NCI-H1105 treated with DMSO at 0.1 percent for 48 hours (cell line): ENCODE measurements at places on chromosomes 12 and 14.

GRCh38 chr14:34350903-34351302 lies 111.1 kb downstream of the SPTSSA start:
- DNase-seq, result no peak

GRCh38 chr12:6337958-6338433 lies 3.9 kb downstream of the TNFRSF1A start:
- no peak for DNase-seq

DNA sequence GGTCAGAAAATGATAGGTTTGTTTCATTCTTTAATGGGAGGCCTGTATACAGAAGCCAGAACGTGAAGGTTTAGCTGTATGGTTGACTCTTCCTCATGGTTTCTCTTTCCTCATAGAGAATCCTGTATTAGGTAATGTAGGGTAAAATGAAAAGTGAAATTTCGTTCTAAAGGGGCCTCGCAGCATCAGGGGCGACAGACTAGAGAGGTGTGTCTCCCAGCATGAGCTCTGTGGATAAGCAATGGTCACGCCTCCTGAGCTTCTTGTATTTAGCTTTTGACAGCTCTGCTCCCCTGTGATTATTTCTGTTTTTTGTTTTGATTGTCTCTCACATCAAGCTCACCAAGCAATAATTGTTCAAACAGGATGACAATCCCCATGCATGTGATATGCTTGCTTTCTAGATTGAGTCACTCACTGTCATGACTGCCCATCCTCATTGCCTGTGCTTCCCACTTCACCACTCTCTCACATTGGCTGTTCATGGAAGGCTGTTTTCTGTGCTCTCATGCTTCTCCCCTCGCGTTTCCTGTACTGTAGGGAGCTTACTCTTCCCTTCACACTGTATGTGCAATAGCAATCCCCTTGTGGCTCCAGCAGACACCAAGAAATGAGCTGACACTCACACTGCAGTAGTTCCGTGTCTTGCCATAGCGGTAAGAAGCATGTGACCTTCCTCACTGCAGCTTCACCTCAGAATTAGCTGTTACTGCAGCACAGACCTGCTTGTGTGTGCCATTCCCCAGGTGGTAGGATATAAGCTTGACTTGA lies 44.0 kb downstream of the RAD52 start:
- DNase-seq, result no peak

DNA sequence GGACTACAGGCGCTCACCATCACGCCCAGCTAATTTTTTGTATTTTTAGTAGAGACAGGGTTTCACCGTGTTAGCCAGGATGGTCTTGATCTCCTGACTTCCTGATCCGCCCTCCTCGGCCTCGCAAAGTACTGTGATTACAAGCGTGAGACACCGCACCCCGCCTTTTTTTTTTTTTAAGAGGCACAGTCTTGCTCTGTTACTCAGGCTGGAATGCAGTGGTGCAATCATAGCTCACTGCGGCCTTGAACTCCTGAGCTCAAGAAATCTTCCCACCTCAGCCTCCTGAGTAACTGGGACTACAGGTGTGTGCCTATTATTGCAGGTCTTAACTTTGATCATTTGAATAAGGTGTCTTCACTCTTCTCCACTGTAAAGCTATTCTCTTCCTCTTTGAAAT lies 5.3 kb upstream of the GLTP start:
- no peak for DNase-seq

DNA sequence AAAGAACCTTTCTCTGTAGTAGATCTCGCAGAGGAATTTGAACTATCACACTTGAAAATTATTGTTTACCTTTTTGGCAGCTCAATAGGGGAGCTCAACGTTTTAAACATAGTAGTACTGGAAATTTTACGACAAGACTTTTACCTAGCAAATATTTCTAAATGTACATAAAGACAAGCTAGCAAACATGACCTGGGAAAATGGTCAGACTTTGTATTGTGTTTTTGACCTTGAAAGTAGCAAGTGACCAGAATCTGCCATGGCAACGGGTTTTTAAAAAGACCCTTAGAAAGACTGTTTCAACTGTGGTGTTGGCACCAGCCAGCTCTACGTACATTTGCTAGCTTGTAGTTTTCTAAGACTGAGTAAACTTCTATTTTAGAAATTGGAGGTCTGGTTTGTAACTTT lies 20.2 kb upstream of the A2M start:
- DNase-seq, result no peak

DNA sequence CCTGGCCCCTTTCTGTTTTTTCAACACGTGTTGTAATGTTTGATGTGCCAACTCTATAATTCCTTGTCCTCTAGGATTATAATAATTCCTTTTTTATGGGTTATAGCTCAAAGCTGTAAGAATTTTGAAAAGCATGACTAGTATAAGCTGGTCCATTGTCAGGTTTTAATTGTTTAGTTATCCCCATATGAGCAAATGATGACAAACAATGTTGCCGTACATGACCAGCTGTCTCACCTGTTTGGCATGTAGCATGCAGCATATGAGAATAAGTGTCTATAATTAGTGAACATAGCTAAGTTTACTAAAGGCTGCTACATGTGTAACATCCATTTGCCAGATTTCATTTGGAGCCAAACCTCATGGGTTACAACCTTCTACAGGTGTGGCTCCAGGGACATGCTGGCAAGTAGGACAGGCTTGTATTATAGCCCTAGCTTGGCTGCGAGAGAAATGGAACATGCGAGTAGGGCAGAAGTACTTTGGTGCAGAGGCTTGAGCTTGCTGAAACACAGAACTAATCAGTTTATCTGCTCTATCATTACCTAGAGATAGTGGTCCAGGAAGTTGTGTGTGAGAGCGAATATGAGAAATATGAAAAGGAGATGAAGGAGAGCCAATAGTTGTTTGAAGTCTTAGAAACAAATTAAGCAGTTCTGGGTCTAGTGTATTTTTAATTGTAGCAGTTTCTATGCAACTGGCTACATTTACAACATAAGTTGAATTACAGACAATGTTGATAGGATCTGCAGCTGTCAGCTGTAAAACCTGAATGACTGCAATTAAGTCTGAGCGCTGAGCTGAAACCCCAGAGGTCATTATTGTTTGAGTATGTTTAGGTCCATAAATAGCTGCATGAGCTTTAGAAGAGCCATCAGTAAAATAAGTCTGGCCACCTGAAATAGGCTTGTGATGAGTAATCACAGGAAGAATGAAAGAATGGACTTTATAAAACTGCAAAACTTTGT lies 22.6 kb upstream of the MAPKAPK5 start:
- peak; percentile 89 for DNase-seq

- DNase-seq, result no peak
Observed at GRCh38 chr12:80698847-80699542, 8.4 kb upstream of the MYF6 start.

- no peak for DNase-seq
Observed at GRCh38 chr12:107541001-107541705, 144.4 kb upstream of the PWP1 start.

GRCh38 chr12:3076730-3077571 lies at the start of gene TSPAN9:
TSPAN9 (plus strand) TSS chr12:3077379; CDS start chr12:3201194, 123,815 bp downstream.
- peak; percentile 68 for DNase-seq

GRCh38 chr14:94918896-94919295 lies 149.0 kb upstream of the GSC start:
- no peak for DNase-seq

GRCh38 chr12:99852666-99853065 lies 132.1 kb downstream of the ANKS1B start:
- DNase-seq, result no peak

DNA sequence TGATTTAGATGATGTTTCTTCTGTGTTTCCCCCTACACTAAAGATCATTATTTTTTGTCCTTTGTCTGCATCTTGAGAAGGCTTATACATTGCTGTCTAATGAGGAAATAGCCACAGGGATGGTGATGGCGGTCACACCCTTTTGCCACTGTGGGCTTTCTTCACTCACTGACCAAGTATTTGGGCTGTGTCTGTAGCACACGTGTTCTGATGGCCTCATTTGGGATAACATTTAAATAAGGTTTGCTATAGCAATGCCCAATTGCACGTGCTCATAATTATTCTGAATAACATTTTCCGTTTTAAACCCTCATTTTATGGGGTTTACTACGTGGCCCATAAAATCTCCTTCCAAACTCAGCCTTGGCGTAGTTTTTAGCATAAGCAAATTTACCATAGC lies 230.3 kb upstream of the PRICKLE1 start:
- DNase-seq, result no peak

- DNase-seq, result no peak
Observed at GRCh38 chr14:100665511-100666032, 61.1 kb upstream of the DLK1 start.

DNA sequence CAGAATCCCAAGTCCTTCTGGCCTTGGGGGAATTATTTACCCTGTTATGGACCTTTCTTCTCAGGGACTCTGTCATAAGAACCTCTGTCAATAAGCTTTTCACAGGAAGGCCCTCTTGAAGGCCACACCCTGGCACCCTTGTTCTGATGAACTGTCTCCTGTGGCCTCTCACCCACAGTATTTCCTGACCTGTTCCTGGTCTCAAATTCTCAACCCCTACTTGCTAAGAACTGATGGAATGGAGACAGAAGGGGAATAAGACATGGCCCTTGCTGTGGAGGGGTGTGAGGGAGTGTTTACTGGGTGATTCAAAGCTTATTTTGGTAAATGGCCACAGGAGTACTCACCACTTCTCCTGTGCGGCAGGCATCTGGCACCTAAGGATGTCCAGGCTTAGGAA lies 1082.9 kb downstream of the BCL11B start:
- no peak for DNase-seq
